ENCODE measurements at places on chromosomes 2 and 18.

GRCh38 chr2:196520605-196521004 is 118.9 kb upstream of the CCDC150 start:
- no peaks in the 10 kb centered on the region for H3K4me1 ChIP-seq
- H3K27me3 ChIP-seq, result peaks cover 14% of the 10 kb centered on the region
- no peak overlapping the region for H3K4me3 ChIP-seq
- no peak for DNase-seq

DNA sequence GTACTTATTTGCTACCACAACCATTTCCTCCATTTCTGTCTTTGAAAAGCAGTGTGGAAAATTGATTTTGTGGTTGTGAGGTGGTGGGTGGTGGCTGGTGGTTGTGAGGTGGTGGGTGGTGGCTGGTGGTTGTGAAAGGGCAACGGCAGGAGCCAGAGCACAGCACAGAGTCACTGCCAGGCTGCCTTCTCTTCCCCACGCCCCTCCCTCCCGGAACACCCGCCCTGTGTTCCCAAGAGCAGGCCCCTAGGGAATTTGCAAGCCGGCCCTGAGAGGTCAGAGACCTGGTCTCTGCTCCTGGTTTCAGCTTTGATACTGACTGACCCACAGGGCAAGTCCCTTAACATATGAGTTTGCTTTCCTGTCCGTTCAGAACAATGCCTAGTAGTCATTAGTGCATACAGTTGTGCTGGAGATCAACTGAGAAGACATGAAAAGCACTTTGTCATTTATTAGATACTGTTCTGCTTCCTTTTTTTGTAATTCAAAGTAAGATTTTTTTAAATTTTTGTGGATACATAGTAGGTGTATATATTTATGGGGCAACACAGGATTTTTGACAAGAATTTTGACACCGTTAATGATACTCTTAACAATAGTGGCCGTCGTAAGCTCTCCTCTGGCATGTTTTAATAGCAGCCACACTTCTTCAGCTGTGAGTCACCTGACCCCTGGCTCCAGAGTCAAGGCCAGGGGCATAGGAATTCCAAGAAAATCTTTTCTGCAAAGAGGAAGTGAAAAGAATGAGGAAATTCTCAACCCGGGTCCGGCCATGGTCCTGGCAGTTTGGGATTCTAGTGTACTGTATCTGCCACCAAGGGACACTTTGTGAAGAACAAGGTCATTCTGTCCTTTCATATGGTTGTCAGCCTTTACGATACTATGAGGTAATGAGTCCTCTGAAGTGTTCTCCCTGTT is 53.2 kb downstream of the ITGA6 start:
- H3K36me3 ChIP-seq, result peaks cover 33% of the 10 kb centered on the region
- H3K27ac ChIP-seq, result no peak overlapping the region
- H3K4me3 ChIP-seq, result no peak overlapping the region
- H3K27me3 ChIP-seq, result no peaks in the 10 kb centered on the region
- no peak for DNase-seq
- H3K4me1 ChIP-seq, result peaks cover 39% of the 10 kb centered on the region

DNA sequence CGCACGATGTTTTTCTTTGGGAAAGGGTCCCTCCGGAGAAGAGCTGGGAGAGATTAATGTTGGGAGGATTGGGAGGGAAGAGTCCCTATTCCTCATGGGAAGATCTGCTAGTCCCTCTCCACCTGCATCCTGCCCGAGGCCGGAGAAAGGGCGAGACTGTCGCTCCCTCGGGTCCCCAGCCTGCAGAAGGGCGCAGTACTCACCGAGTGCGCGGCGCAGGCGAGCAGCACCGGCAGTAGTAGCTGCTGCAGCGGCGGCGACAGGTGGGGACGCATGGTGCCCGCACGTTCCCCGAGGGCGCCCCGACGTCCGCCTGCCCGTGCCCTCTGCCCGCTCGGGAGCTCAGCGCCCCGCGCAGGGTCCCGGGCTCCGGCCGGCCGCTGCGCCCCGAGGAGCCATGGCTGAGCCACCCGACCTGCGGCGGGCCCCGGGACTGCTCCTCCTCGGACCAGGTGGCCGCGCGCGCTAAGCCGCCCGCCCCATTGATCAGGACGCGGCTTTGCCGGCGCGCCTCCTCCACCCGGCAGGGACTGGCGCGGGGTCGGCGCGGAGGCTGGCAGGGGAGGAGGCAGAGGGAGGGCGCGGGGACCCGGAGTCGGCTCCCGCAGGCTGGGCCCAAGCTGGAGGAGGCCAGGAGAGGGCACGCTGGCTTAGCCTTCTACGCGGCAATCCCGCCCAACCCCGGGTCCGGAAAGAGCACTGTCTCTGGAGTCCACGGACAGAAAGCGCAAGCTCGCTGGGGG is at the start of gene SCTR:
Gene SCTR (minus strand): TSS at position 532 of the 743 bp plus-strand sequence. CDS start 257 bp downstream, at position 275.
- peaks cover 28% of the 10 kb centered on the region for H3K27me3 ChIP-seq
- no peak within 1 kb of the TSS for H3K27ac ChIP-seq
- DNase-seq, result no peak
- no peak within 1 kb of the TSS for H3K4me3 ChIP-seq

DNA sequence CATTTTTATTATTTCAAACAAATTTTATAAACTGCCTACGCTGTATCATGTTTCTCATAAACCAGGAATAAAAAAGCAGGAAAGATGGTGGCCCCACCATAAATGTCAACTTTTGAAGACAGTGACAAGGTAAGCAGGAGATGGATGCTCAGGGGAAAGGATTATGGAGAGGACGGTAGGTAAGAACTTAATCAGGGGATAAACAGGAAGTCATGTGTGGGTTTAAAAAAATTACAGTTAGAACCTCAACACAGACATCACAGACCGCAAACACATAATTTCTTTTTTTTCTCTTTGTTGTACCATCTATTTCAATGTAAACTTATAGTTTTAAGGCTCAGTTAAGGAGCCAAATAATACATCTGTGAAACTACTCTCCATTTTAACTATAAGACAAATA is 575.2 kb upstream of the SLC8A1 start:
- H3K27ac ChIP-seq, result no peak overlapping the region
- H3K4me3 ChIP-seq, result no peak overlapping the region
- no peaks in the 10 kb centered on the region for H3K36me3 ChIP-seq
- no peaks in the 10 kb centered on the region for H3K27me3 ChIP-seq
- no peak for DNase-seq

GRCh38 chr2:30239986-30240752 is 8.8 kb downstream of the LBH start:
- peaks cover 68% of the 10 kb centered on the region for H3K4me1 ChIP-seq
- H3K4me3 ChIP-seq, result peak overlapping the region; percentile 61
- H3K27ac ChIP-seq, result peak overlapping the region; percentile 86
- H3K27me3 ChIP-seq, result no peaks in the 10 kb centered on the region
- peaks cover 87% of the 10 kb centered on the region for H3K36me3 ChIP-seq

- H3K4me1 ChIP-seq, result peaks cover 2% of the 10 kb centered on the region
- DNase-seq, result no peak
- no peak overlapping the region for H3K27ac ChIP-seq
- no peak overlapping the region for H3K4me3 ChIP-seq
- peaks cover 26% of the 10 kb centered on the region for H3K27me3 ChIP-seq
Measured at GRCh38 chr2:164835302-164835701, 6.3 kb downstream of the COBLL1 start.

GRCh38 chr2:69080071-69080470 is 67.1 kb downstream of the ANTXR1 start:
- no peak overlapping the region for H3K4me3 ChIP-seq
- peaks cover 26% of the 10 kb centered on the region for H3K27me3 ChIP-seq
- H3K4me1 ChIP-seq, result no peaks in the 10 kb centered on the region

Measured in activated T-helper 1 cell treated with anti-CD3 and anti-CD28 coated beads, Interleukin-12 subunit alpha, Interleukin-12 subunit beta, Interleukin-2, Interleukin-4 antibody, amounts not matched to agents 30 ng/mL and 10 ng/mL and 1 ng/mL, durations not matched to agents 14 hours and 24 hours and 36 hours (primary cell).